ENCODE measurements at places on chromosomes 5 and 9.

DNA sequence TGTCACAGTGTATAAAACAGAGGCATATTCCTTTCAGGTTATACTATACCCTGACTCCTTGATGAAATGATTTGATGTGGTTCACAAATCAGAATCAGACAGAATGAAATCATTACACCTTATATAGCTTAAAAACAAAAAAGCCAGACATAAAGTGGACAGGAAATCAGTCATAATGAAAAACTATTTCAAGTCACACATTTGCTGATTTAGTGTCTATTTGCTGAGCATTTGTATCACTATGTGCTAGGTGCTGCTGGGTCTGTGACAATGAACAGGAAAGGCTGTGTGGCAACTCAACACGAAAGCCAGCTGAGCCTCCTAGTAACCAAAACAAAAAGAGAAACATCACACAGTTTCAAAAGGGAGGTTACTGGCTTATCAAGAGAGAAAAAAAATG lies 194.0 kb downstream of the EFNA5 start:
- no peak for DNase-seq

DNA sequence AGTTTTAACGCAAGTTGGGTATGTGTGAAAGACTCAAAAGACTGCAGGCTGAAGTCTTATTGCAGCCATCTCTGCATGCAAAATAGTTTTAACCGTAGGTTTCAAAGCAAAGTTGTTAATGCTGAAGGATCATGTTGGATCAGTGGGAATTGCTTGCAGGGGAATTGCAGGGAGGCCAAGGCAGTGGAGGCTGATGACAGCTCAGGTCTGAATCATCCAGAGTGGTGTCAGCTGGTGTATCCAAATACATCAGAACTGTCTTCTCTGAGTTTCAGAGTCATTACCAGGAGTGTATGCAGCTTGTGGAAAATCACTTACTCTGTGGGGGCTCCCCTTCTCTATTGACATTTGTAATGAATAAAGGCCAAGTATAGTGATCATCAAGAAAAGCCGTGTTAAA lies 435.7 kb downstream of the SH3GL2 start:
- no peak for DNase-seq

DNA sequence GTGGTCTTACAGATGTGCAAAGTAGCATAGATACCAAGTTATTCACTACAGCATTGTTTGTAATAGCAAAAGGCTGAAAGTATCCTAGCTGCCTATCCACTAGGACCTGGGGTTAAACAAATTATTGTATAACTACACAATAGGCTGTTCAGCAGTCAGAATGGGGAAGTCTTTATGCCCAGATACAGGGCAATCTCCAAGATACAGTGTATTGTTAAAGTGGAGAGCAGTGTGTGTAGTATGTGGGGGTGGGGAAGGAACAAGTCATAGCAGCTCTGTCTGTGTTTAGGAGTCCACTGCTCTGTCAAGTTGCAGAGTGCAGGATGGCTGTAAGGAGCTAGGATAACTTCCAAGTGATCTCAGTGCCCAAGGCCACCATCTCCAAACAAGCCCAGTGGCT lies 5.5 kb downstream of the PCYOX1L start:
- DNase-seq, result no peak

DNA sequence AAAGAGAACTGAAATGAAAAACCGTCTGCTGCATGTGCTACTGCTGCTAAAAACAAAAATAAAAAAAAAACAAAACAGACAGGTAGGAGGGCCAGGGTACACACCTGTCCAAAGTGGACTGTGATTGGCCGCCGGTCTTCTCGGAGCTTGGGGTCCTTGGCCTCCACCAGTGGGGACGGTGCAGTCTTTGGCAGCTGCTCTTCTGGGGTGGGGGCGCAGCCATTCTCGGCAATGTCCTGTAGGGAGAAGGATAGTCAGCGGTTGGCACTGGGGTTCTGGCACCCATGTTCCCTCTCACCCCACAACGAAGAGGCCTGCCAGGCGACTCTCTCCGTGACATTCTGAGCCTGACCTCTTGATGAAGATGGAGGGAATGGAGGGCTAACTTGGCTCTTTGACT lies 84.3 kb downstream of the CRB2 start:
- DNase-seq, result no peak

GRCh38 chr5:180071531-180072255 lies at the start of gene RNF130:
RNF130 (minus strand) TSS chr5:180071759; CDS start chr5:180071702, 57 bp downstream.
- DNase-seq, result no peak

DNA sequence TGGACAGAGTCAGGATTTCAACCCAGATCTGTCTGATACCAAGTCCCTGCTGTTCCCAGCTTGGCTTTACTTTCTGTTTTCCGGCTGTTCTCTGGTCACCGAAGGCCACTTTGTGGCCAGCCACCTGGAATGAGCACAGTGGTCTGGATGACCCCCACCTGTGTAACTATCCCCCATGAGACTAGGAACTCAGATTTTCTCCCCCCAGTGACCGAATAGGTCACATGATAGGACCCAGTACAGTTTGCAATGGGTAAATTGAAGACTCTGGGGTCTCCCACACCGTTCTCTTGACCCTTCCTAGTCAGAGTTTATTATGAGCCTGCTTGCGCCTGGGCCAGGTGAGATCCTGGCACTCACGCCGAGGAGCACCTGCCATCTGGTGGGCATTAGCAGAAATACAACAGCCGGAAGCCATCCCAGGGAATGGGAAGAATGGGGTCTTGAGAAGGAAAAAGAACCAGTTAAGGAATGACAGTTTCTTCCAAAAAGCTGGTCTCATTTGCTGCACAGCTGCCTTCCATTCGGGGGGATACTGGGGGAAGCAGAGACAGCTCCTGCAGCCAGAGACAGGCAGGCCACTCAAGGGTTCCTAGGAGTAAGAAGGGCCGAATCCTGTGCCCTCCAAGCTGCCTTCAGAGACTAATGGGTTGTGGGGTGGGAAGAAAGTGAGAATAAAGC lies 7.1 kb downstream of the PHYHD1 start:
- no peak for DNase-seq

GRCh38 chr9:69444791-69445190 lies 119.8 kb downstream of the ENTREP1 start:
- no peak for DNase-seq

- DNase-seq, result no peak
Measured at GRCh38 chr9:114694146-114694545, 12.2 kb upstream of the TEX48 start.

DNA sequence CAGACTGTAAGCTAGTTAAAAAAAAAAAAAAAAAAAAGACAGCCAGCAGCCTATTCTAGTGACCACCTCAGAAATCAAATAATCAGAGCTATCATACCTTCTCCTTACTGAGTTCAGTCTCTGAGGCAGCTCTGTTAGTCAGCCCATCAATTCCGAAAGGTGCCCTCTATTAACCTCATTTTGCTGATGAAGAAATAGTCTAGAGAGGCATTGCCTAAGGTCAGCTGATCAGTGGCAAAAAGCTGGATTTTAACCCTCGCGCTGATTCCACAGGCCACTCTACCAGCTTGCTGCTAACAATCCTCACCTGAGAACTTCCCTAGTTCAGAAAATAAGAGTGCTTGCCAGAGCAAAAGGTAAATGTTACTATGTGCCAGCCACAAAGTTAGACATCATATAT lies 172.0 kb downstream of the DENND1A start:
- no peak for DNase-seq

DNA sequence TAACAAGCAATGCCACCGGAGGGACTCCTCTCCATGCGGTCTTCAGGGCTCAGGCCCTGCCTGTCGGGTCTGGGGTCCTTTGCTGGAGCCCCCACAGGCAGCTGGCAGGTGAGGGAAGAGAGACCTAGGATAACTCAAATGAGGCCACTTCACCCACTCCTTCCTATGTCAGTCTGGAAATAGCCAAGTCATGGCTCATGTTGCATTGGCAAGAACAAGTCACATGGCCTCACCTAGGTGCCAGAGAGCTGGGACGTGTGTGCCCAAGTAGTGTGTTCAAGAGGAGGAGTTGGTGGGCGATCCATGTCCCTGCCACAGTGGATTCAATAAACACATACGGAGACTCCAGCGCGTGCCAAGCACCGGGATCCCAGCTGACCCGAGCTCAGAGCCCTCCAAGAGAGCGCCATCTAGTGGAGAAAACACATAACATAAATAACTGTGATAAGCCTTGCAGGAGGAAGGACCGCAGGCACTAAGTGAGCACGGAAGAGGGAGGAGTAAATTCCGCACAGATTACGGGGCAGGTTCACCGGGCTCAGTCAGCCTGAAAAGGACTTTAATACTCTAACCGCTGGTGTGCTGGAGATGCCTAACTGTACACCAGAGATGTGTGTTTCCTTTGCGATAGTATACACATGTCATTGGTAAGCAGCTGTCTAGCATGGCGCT lies 580.8 kb downstream of the CCDC171 start:
- peak; percentile 43 for DNase-seq

All from LNCaP clone FGC (cell line).